ENCODE measurements at places on chromosomes 16 and 17.

DNA sequence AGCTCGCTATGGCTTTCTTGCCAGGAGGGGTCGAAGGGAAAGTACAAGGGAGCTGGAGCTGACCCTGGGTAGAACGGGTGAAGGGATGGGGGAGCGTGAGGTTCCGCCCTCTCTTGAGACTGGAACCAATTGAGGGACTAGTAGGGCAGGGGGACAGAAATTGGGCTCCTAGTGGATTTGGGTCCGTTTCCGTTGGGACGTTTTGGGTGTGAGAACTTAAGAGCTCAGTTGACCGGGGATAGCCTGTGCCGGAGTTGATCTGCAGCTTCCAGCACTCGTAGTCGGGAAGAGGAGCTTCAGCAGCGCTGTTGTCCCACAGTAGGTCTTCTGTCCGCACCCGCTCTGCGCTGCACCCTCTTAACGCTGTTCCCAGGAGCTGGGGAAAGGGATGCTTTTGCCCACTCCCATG, 481 bp downstream of the CNTROB start:
- no peak for DNase-seq
- peaks cover 14% of the 10 kb centered on the region for H3K27me3 ChIP-seq
- peaks cover 13% of the 10 kb centered on the region for H3K4me1 ChIP-seq
- H3K27ac ChIP-seq: no peak overlapping the region
- H3K36me3 ChIP-seq: peaks cover 13% of the 10 kb centered on the region

GRCh38 chr16:4957720-4958509, at the start of gene SEC14L5:
TSS of gene SEC14L5 (plus strand) at chr16:4958330. CDS start at chr16:4959324, 994 bp downstream.
- peak; percentile 99 for DNase-seq
- H3K27me3 ChIP-seq: peaks cover 17% of the 10 kb centered on the region
- peak within 1 kb of the TSS; percentile 81 for H3K4me3 ChIP-seq
- H3K27ac ChIP-seq: no peak within 1 kb of the TSS
- peaks cover 6% of the 10 kb centered on the region for H3K4me1 ChIP-seq

DNA sequence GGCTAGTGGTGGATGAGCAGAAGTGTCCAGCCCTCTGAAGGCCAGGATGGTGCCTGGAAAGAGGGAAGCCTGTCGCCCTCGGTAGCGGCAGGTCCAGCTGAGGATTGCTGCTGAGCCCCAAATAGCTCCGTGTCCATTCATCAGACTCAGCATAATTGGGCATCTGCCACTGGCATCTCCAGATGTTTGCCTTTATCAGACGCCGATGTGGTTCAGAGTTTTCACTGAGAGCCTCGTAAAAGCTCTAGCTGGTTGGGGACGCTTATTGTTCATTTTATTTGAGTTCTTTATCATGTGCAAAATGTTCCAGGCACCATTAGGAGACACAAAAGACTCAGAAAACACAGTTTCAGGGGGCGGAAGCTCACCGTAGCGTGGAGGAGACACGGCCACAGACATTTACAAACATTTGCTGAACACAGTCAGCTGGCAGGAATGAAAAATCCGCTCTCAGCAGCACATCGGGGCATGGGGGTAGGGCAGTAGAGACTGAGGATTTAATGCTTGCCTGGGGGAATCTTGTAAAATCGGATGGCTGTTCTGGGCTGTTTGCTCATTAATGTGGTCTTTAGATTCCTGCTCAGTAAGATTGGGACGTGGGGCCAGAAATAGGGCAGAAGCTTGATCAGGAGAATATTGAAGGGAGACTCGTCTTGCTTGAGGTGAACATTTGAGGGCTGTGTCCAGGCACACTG, 41.7 kb downstream of the SMPD3 start:
- peaks cover 17% of the 10 kb centered on the region for H3K4me1 ChIP-seq
- H3K27me3 ChIP-seq: peaks cover 14% of the 10 kb centered on the region
- no peaks in the 10 kb centered on the region for H3K36me3 ChIP-seq

DNA sequence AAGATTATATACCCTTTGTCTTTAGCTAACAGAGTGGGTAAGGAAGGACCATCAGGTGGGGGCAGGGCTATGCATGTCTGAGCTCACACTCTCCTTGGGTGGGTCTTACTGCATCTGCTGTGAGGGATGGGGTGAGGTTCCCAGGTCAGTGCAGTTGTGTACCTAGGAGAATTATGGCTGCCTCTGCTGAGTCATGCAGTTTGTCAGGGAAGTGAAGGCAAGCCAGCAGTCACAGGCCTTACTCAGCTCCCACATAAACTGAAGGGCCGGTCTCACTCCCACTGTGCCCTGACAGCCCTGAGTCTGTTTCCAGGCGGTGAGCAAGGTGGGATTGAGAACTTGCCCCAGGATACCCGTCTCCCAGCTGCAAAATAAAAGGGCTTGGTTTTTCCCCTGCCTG, 328.6 kb downstream of the MAP2K6 start:
- no peaks in the 10 kb centered on the region for H3K36me3 ChIP-seq

- H3K4me3 ChIP-seq: no peak within 1 kb of the TSS
- H3K27ac ChIP-seq: no peak within 1 kb of the TSS
- no peaks in the 10 kb centered on the region for H3K36me3 ChIP-seq
Measured at GRCh38 chr17:8001976-8002720, at the start of gene GUCY2D. TSS of gene GUCY2D (plus strand) at chr17:8002615. CDS start at chr17:8003048, 433 bp downstream.

DNA sequence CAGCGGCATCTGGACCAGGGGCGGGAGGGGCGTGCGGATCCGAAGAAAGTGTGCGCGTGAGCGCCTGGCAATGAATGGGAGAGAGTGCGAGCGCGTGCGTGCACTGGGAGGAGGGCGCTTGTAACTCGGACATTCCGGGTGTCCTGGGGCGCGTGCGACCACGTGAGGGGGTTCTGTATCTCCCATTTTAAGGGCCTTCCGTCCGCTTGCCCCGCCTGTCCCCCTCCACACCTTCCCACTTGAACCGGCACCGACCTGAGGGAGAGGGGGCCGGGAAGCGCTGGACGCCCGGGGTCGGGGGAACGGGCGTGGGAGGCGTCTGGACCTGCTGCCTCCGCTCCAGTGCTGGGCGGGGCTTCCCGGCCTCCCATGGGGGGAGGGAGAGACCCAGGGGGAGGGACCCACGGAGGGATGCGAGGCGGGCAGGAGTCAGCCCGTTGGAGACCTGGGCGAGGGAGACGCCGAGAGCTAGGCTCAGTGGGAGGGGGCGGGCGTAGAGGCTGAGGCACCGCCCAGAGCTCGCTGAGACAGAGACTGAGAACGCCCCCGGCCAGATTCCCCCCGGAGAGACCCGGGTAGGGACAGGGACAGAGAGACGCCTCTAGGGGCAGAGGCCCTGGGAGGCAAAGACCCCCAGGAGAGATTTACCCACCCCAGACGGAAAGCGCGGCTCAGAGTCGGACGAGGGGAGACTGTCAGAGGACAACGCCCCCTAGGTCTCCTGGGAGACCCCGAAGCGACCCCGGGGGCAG, at the start of gene KREMEN2:
Gene KREMEN2, plus strand, starts transcription at position 553 of the 752 bp plus-strand sequence. CDS start 246 bp downstream, outside the sequence.
- peaks cover 19% of the 10 kb centered on the region for H3K4me1 ChIP-seq
- peak within 1 kb of the TSS; percentile 49 for H3K4me3 ChIP-seq
- H3K27ac ChIP-seq: peak within 1 kb of the TSS; percentile 14
- H3K36me3 ChIP-seq: no peaks in the 10 kb centered on the region
- H3K27me3 ChIP-seq: peaks cover 40% of the 10 kb centered on the region

DNA sequence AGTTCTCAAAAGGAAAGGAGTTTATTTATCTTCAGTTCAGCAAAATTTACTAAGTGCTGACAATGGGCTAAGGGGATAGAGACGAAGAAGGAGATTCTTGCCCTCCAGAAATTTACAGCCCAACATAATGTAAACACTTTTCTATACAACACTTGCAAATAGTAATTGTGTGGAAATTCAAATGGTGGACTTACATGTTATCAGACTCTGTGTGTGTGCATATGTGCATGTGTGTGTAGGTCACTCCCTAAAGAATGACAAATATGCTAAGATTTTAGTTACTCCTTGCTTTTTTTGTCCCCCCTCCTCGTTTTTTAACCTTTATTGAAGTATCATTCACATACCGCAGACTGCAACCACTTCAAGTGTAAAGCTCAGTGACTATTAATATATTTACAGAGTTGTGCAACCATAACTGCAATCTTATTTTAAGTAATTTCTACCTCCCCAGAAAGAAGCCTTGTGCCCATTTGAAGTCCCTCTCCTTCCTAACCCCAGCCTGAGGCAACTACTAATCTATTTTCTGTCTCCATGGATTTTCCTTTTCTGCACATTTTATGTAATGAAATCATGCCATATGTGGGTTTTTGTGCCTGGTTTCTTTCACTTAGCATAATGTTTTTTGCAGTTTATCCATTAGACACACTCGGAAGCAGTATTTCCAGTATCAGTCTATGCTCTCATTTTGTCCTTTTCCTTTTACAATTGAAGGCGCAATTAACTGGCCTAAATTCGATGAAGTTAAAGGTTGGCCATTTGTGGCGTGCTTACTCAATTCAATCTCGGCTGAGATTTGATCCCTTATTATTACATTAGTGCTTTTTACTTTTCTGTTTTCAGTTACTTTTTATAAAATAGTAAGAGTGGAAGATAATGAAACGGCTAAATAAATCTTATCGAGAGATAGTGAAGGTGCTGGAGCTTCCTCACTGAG, 318.4 kb downstream of the HAPSTR1 start:
- no peak overlapping the region for H3K27ac ChIP-seq
- H3K27me3 ChIP-seq: no peaks in the 10 kb centered on the region
- no peaks in the 10 kb centered on the region for H3K4me1 ChIP-seq
- DNase-seq: no peak

DNA sequence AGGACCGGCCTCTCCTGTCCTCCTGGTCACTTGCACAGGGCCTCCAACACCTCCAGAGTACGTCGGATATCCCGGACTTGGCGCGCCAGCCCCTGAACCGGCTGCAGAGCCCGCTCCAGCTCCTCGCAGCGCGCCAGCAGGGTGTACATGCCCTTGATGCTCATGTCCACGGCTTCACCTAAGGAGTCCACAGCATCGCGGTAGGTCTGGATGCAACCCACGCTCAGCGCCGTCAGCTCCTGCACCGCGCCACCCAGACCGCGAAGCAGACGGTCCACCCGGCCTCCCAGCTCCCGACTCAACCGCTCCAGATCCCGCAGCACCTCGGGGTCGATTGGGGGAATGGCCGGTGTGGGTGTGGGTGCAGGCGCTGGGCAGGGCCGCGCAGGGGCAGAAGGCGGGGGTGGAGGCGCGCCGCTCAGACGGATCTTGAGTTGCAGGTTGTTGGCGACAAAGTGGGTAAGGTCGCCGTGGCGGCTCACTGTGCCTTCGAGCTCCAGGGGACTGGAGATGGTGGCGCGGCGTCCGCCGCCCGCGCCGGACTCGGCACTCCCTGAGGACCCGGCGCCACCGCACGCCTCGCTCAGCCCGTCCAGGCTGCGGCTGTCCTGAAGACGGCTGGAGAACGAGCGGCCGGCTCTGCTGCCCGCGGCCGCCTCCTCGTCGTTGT, 804 bp downstream of the BORCS6 start:
- peaks cover 24% of the 10 kb centered on the region for H3K4me1 ChIP-seq
- H3K27ac ChIP-seq: no peak overlapping the region
- DNase-seq: no peak
- H3K27me3 ChIP-seq: peaks cover 16% of the 10 kb centered on the region

DNA sequence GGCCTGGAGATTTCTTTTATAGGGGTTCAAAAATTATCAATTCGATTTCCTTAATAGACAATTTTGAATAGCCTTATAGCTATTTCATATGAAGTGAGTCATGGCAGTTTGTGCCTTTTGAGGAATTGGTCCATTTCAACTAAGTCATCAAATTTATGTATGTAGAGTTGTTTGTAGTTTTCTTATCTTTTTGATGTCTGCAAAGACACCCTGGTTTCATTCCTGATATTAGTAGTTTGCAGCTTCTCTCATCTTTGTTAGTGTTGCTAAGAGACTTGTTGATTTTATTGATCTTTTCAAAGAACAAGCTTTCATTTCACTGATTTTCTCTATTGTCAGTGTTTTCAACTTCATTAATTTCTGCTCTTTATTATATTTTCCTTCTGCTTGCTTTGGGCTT, 44.2 kb downstream of the N4BP1 start:
- no peak overlapping the region for H3K27ac ChIP-seq
- DNase-seq: no peak

GRCh38 chr16:27430923-27431484, 29.0 kb downstream of the IL21R start:
- no peak overlapping the region for H3K27ac ChIP-seq
- no peak for DNase-seq
- H3K36me3 ChIP-seq: no peaks in the 10 kb centered on the region
- no peak overlapping the region for H3K4me3 ChIP-seq
- no peaks in the 10 kb centered on the region for H3K4me1 ChIP-seq
